Astrocyte of the hippocampus (primary cell): ENCODE measurements at places on chromosomes 12 and 14.

DNA sequence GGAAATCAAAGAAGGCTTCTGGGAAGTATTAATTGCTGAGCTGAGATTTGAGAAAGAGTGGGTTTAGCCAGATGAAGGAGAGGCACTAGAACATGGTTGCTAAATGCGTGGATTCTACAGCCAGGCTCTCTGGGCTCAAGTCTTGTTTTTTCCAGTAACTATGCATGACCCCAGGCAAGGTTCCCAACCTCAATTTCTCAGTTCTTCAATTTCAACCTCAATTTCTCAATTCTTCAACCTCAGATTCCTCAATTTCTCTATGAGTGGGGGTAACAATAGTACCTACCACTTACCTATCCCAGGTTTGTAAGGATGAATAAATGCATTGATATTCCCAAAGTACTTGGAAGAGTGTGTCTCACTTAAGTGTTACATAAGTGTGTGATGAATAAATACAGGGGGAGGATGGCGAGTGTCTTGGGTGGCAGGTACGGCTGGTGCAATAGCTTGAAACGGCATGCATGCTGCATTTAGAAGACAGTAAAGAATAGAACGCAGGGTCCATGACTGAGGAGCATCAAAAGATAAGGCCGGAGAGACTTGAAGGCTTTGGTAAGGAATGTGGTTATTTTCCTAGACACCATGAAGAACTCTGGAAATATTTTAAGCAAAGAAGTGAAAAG is 149.1 kb upstream of the ATP2B1 start:
- DNase-seq: no peak

DNA sequence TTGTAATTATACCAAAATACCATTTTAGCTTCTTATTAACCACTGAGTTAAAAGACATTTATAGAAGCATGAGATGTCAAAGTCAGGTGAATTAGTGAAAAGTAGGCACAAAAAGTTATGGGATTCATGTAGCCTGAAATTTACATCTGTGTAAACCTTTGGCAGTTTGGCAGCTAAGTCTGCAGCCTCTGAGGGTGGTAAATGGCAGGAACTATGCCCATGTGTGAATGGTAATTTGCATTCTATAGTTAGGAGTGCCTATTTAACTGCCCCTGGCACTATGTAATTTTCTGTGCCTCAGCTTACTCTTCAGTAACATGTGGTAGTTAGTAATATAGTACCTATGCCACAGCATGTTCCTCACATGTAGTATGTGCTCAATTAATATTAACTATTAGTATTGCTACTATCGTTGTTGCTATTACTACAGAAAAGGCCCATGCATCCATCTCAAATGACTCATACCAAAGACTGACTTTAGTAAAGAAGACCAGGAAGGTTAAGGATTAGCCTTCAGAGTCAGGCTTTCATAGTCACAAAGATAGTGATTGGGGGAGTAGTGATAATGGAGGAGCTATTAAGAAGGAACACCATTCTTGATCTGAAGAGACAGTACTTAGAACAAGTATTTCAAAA is 258.7 kb upstream of the BTG1 start:
- no peak for DNase-seq

- no peak for DNase-seq
Observed at GRCh38 chr12:96218989-96219678, 25.0 kb downstream of the ELK3 start.

DNA sequence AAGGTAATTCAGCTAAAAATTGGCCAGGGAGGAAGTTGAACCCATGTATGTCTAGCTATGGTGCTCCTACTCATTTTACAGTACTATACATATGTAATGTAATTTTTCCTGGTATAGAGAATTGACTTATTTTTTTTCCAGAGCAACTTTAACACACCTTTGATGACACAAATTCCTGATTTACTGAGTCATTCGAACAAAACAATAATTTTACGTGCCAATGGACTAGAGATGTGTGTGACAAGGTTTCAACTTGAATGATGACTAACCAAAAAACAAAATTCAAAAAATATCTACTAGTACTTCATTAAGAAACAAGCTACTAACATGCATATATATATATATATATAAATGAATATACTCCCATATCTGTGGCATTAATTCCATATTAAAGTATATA is 180.5 kb downstream of the KITLG start:
- no peak for DNase-seq

GRCh38 chr14:104423701-104424405 is 155.7 kb upstream of the C14orf180 start:
- DNase-seq: no peak

DNA sequence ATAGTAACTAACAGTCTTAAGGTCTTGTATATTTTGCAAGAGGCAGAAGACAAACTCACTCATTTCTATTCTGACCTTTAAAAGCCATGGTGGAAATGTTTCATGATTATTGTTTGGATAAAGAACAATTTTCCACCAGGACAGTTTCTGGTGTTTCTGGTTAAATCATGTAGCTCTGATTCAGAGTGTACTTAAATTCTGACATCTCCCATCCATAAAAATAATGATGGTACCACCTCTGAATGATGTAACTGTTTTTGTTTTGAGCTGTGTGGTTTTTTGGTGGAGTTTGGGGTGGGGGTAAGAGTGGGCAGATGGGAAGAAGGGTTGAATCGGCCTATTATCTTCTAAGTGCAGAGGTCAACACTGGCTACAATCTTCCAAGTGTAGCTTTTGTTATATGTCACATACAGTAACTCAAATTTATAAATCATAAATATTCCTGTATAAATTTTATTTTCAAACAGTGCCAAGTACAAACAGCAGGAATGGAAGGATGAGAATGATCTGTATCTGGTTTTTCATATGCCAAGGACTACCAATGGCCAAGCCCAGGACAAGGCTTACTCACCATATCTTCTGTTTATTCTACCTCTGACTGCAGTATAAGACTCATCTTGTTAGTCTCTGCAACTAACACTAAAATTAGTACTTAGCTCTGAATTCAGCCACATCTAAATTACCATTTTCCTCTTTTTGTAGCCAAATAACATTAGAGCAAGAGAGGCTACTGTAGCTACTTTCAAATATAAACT is 108.7 kb downstream of the BCAT1 start:
- no peak for DNase-seq

DNA sequence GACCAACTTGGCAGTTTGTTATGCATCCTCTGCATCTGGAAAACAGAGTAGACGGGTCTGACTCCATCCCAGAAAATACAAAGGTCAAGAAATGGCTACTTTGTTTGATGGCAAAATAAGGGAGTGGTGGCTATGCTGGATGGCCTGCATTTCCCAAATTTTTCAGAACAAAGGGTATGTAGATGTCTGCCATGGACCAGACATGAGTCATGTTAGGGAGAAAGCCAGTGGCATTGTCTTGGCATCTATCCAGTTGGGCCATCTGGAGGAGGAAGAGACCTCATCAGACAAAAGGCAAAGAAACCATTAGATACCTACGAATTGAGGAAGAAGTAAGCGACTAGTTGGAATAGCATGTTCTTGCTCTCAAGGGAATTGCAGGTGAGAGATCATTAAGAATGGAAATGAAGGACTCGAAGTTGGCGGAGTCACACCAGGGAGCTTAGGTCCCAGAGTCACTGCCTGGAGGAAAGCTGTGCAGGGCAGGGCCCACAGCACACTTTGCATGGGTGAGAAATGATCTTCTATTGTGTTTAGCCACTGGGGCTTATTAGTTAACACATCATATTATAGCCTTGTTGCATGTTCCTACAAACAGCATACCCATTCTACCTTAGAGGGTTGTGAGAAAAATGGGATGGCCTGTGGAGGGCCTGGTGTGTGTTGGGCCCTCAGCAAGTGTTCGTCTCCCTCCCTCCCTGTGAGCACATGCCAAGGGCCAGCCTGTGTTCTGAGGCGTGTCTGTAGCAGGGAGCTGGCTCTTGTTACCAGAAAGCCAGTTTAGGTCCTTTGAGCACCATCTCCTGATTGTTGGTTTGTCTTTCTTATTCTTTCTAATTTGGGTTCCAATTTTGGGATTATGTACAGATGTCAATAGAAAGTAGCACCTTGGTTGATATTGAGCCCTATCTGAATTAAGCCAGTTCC is 119.4 kb downstream of the KTN1 start:
- DNase-seq: peak; percentile 89

- DNase-seq: peak; percentile 28
Observed at GRCh38 chr14:39268393-39268792, 34.7 kb downstream of the MIA2 start.

GRCh38 chr14:28975084-28975483 is 208.5 kb downstream of the FOXG1 start:
- no peak for DNase-seq

DNA sequence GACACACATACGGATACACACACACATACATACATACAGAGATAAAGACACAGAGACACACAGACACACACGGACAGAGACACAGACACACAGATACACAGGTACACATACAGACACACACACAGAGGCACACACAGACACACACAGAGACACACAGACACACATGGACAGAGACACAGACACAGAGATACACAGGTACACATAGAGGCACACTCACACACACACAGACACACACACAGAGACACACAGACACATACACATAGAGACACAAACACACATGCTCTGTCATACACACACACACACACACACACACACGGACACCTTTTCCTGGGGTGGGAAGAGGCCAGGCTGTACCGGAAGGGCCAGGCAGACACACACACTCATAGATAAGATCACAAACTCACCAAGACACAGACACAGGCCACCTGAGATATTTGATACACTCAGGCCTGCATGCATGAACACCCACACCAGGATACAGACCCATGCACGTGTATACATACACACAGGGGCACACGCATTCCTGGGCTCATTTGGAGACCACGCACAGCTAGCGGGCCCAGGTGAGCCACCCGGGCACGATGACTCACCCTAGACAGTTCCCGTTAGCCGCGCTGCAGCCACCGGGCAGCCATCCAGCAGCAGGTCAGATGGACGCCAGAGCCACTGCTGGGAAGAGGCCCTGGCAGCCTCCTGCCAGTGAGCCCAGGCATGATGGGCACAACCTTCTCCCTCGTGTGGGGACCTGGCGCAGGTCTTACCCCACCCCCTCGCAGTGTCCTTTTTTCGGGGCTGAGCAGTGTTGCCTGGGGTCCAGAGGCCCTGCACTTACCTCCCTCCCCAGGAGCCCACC is 1.8 kb upstream of the AHNAK2 start:
- peak; percentile 85 for DNase-seq

- DNase-seq: no peak
Observed at GRCh38 chr12:102959391-102959790, 1.9 kb downstream of the ASCL1 start.

- DNase-seq: peak; percentile 77
Observed at GRCh38 chr14:58954901-58955861, 233.3 kb upstream of the DAAM1 start.

DNA sequence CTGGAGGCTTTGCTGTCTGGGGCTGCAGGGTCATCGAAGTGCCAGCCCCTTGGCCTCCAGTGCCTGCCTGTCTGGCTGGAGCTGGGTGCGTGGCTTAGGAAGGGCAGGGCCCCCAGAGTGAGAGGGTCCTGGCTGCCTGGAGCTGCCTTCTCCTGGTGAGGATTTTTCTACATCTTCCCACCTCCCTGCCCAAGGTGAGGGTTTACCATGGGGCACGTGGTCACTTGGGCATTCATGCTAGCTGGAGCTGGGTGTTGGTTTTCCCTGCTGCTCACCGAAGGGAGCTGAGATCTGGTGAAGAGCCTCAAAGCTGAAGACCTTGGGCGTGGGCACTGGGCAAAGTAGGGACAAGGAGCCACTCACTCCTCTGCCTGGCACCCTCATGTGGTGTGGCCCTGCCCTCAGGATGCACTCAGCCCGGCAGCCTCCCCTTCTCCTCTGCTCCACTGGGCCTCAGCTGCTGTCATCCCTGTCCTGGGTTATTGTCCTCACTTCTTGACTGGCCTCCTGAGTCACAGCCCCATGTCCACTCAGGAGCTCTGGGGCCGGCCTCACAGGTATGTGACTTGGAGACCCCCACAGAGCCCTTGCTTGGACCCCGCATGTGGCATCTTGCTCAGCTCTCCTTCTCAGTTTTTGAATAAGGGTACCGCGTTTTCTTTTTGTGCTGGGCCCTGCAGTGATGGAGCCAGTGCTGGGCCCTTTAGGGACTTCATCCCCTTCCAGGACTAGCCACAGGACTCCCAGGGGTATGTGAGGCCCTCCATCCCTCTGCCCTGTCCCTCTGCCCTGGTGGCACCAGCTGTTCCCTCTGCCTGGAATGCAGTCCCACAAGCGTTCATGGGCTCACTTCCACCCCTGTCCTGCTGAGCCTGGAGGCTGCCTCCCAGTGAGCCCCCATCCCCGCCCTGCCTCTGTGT is 1.6 kb downstream of the CEP170B start:
- no peak for DNase-seq

- peak; percentile 16 for DNase-seq
Observed at GRCh38 chr14:30125322-30125979, 197.8 kb upstream of the PRKD1 start.

DNA sequence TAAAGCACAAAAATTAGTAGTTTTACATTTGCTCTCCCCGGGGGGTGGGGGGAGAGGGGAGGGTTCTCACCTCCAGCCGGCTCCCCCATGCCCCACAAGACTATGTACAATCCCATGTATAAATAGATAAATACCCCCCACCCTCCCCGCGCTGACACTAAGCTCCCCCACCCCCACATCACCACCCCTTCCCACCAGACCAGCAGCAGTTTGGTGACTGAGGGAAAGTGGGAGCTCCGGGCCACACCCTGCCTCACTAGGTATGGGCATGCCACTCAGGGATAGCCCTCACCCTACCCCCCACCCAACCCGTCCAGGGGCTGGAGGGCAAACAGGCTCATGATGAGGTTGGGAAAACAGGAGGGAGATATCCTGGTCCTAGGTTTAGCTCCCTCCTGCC is 1.9 kb upstream of the PRKAG1 start:
- no peak for DNase-seq

GRCh38 chr14:99780690-99781089 is 12.5 kb upstream of the EML1 start:
- no peak for DNase-seq

GRCh38 chr12:106481246-106481645 is 101.6 kb upstream of the RFX4 start:
- no peak for DNase-seq

GRCh38 chr12:116244001-116244400 is 33.5 kb downstream of the MED13L start:
- no peak for DNase-seq

GRCh38 chr12:29026419-29026818 is 122.7 kb upstream of the FAR2 start:
- peak; percentile 52 for DNase-seq

GRCh38 chr12:113766879-113767878 is 198.9 kb downstream of the RBM19 start:
- peak; percentile 96 for DNase-seq

DNA sequence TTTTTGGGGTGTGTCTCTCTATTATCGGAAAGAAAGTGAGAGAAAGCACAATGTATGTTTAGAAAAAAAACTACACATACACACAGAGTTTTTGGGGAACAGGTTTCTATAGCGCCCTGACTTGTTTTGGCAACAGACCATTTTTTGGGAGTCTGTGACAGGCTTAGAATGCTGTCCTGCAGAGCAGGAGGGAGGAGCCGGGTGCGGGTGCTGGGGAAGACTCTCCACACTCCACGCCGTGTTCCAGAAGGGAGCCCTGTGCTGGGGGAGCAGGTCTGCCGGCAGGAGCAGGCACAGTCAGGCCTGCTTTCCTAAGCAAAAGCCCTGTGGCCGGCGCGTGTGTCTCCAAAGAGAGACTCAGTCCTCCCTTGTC is 26.5 kb downstream of the CD9 start:
- DNase-seq: no peak

GRCh38 chr12:93714382-93714781 is 37.2 kb downstream of the CRADD start:
- DNase-seq: peak; percentile 71
